Vagina (tissue), 2 donors: ENCODE measurements at places on chromosomes 4 and X.

- DNase-seq: no peak
Observed at GRCh38 chr4:123987408-123987807, 590.8 kb downstream of the SPRY1 start.

DNA sequence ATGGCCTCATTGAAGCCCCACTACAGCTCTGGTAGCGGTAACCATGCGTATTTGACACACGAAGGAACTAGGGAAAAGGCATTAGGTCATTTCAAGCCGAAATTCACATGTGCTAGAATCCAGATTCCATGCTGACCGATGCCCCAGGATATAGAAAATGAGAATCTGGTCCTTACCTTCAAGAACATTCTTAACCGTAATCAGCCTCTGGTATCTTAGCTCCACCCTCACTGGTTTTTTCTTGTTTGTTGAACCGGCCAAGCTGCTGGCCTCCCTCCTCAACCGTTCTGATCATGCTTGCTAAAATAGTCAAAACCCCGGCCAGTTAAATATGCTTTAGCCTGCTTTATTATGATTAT is 876 bp downstream of the HPRT1 start:
- no peak for DNase-seq

DNA sequence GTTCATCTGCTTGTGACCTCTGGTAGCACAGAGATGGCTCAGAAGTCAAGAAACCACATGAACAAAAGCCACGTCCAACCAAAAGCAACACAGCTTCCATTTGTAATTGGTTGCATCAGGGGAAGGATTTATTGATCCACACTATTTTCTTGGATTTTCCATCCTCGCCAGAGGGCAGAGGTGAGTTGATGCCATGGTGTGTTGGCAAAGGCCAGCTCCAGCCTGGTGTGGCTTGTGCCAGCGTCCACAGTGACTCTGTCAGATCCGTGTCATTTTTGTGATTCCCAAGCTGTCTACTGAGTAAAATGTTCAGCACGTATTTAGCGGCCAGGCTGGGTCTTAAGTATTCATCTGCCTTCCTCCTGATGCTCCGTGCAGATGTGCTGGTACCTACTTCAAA is 30.0 kb upstream of the SMIM10L2A start:
- DNase-seq: no peak

- no peak for DNase-seq
Observed at GRCh38 chr4:188812644-188813043, 673.4 kb downstream of the TRIML1 start.
